ENCODE measurements at places on chromosomes 16 and 17.

- no peak for DNase-seq
These were observed 417.6 kb downstream of the SOX9 start for GRCh38 chr17:72538443-72538842.

DNA sequence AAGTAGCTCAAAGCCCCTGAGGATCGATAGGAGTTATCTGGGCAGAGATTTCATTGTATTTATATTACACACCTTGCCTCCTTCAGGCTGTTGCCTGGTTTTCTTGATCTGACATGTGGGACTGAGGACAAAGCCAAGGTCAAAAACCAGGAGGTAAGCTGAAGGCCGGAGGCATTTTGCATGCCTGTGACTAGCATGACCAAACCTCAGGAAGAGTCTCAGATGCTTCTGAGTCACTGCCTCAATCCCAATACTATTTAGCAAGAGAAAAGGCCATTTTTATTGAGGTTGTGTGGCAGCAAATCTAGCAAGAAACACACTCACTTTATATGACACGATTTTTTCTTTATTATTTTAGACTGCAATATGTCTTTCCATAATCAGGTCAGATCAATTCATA, 968.1 kb downstream of the CDH11 start:
- no peak for DNase-seq

DNA sequence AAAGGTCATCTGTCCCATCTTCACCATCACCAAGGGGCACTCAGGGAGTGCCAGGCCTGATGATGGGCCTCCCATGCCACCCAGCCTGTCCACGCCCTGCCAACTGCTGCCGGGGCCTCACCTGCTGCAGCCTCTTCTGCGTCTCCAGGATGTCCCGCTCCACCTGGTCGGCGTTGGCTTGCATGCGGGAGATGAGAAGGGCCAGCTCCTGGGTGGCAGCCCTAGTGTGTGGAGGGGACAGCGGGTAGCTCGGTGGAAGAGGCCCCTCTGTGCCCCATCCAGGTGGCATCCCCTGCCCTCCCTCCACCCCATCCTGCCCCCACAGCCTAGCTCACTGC, 3.2 kb downstream of the EVPL start:
- no peak for DNase-seq

DNA sequence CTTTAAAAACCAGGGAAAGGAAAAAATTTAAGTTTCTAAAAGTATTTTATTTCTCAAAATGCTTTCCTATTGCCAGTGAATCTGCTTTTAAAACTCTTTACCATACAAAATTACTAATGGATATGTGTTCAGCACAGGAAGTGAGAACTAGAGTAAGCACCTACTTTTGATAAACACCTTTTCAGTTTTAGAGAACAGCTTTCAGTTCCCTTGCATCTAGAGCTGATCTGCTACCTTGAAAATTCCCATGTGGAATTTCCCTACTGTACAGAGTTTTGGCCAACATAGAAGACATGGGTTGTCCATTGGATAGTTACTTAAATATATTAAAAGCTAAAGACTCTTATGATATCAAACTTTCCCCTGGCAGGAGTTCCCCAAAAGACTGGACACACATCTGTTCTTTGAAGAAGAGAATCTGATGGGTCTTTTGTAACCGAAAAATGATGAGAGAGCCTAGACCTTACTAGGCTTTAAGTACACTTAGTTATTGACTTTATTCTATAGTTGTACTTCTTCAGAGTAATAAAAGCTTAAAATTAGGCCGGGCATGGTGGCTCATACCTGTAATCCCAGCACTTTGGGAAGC, 112.1 kb upstream of the CNTNAP4 start:
- no peak for DNase-seq

DNA sequence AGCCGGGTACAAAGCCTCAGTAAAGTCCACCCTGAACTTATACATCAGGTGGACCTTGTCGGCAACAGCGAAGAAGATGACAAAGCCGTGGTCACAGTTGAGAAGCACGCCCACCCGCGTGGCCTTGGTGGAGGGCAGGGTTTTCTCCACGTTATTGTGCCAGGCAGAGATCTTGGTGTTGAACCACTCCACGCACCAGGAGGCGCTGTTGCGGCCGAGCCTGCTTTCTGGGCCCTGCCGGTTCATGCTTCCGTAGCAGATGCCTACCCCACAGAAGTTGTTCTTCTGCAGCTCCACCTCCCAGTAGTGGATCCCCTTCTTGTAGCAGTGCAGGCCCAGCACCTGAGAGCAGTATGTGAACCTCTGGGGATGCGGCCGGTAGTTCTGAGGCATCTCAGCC, 22.1 kb downstream of the TRIM25 start:
- peak; percentile 78 for DNase-seq

- DNase-seq: no peak
These were observed 106.9 kb downstream of the TMEM114 start for GRCh38 chr16:8483396-8483795.

- DNase-seq: no peak
These were observed 52.8 kb downstream of the CDH11 start for GRCh38 chr16:65069065-65069464.

- DNase-seq: no peak
These were observed 16.3 kb downstream of the ITGAD start for GRCh38 chr16:31409433-31409832.

DNA sequence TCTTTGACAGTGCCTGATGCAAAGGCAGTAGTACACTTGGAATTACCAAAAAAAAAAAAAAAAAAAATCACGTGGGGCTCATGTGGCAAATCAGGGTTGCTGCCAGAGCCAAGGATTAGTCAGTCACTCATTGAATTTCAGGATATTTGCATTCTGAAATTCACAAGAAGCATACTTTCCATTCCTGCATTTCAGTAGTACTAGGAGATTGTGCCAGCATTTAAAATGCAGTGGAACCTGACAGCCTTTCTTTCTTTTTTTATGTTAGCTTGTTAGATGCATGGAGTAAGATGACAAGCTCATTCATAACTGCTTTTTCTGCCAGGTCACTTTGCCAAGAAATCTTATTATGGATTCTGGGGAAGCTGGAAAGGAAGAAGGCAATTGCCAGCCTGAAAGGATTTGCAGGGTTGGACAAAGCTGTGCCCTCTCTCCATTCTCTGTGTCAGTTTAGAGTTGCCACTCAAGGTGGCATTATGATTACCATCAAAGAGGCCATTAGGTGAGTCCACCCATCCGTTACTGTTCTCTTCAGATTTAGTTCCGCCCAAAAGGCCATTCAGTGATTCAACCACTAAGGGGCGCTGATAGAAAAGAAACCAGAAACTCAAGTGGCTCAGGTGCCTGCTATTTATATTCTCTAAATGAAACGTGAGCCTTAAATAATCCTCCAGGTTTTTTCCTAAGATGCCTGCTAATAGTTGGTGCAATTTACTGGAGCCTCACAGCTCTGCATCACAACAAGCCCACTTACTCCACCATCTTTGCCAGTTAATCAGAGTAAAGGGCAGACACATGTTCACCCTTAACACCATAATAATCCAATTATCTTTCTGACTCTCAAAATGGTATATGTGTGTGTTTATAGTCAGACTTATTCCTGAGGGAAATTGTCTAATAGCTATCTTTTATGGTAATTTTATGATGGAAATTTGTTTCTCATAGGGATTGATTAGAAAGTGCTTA, 59.0 kb downstream of the TANGO6 start:
- DNase-seq: no peak

- no peak for DNase-seq
These were observed 5.1 kb upstream of the UNC13D start for GRCh38 chr17:75849279-75849646.

DNA sequence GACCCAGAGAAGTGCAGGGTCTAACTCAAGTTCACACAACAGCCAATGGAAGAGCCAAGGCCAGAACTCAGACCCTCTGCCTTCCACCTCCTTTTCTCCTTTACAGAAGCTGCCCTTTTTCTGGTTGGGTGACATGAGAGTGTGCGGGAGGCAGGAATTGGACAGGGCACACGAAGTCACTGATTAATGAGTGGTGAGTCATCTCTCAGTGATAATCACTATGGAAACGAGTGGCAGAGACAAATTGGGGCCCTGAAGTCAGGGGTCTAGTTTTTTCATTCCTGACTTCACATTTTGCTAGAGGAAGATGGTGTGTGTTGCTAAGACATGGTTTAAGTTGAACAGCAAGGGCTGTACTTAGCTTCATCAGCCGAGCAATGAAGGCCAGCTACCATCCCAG, 312.7 kb upstream of the CCL2 start:
- DNase-seq: no peak

- DNase-seq: no peak
These were observed 44.3 kb downstream of the SLC39A11 start for GRCh38 chr17:73048170-73048569.

DNA sequence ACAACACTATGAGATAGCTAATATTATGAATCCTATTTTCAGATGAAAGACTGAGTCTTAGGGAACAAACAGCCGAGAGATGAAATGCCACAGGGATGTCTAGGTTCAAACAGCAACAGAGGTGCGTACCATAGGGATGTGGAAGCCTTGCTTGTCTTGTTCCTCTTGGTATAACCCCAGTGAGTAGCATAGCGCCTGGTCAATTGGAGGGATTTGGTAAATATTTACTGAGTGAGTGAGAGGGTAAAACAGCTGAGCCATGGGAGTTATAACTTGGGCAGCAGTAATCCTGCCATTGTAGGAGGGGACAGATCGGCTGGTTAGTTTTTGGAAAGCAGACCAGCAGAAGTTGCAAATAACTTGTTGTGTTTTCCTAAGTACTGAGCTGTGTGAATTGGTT, 80.2 kb downstream of the WWOX start:
- no peak for DNase-seq

DNA sequence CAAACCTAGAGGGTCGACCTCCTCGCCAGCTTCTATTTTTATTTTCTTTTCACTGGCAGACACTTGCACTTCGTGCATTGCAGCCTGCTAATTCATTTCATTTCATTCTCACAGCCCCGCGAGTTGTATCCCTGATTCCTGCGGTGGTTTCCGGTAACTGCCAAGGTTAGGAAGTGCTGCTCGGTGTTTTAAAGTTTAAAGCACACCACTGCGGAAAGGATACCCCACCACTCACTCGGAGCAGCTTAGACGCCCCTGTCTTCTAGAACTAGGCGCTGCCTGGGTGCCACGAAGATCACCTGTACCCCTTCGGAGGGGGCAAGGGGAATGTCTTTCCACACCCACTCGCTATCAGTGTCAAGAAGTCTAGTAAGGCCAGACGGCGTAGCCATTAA, 509 bp downstream of the CNEP1R1 start:
- DNase-seq: peak; percentile 42

GRCh38 chr16:85902366-85903155, 3.6 kb downstream of the IRF8 start:
- DNase-seq: peak; percentile 63

- DNase-seq: peak; percentile 90
These were observed 63.1 kb downstream of the MYO18A start for GRCh38 chr17:29116804-29117753.

GRCh38 chr16:80046261-80046660, 445.7 kb upstream of the MAF start:
- no peak for DNase-seq

- DNase-seq: no peak
These were observed 31.8 kb downstream of the TPSG1 start for GRCh38 chr16:1193143-1193824.

DNA sequence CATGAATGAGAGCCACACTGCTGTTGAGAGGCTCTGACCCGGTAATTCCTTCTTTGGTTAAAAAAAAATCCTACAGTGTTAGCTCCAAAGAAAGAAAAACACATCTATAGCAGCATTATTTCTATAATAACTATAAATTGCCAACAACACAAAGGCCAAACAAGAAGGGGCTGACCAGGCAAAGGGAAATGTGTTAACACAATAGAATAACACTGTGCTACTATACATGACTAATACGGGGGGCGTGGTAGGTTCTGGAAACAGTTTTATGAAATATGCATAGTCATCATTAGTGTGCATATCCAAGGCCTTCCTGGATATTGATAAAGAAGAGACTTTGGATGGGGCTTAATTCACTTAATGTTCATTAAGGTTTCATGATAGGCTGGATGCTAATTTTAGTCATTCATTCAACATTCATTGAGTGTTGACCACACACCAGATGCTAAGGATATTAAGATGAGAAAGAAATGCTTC, 50.0 kb upstream of the CCL1 start:
- DNase-seq: no peak

GRCh38 chr17:76531486-76532038, 5.9 kb downstream of the CYGB start:
- DNase-seq: no peak

GRCh38 chr17:49471089-49471683, 23.9 kb upstream of the NGFR start:
- no peak for DNase-seq

DNA sequence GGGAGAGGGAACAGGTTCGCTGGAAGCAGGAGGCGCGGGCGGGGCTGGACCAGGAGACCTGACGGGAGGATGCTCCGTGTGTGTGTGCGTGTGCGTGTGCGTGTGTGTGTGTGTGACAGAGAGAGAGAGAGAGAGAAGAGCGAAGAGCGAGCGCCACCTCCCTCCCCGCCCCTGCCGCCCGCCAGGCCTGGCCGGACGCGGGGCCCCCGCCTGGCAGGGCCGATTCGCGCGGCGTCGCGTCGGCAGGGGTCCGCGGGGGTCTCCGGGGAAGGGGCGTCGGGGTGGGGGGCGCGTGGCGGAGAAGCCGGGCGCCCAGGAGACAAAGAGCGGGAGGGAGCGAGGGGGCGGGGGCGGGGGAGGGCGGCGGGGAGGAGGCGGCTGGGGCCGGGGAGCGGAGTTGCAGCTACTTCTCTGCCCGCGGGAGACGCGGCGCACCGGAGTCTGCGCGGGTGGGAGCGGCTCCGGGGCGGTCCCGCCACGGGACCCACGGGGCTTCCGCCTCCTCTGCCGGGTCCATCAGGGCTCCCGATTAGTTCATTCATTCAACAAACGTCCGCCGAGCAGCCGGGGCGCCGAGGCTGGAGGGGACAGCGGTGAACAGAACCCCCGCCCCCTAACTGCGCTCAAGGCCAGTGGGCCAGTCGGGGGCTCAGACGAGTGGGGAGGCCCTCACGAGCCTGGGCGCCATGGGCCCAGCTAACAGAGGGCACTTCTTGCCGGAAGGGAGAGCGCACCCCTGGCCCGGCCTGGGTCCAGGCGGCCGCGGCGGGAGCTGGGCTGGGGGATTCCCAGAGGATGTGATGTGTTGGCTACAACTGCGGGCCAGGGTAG, at the start of gene SAMD14:
SAMD14 (minus strand) TSS at position 433 of the 831 bp plus-strand sequence. CDS start 5,201 bp downstream, outside the sequence.
- DNase-seq: peak; percentile 45

All from stimulated activated CD8-positive, alpha-beta memory T cell treated with anti-CD3 and anti-CD28 coated beads, Interleukin-4, amount 100 ng/mL, for 48 hours (primary cell).